Cerebellar nuclear complex (tissue), 1 donor: ENCODE measurements at places on chromosomes 11 and 22.

DNA sequence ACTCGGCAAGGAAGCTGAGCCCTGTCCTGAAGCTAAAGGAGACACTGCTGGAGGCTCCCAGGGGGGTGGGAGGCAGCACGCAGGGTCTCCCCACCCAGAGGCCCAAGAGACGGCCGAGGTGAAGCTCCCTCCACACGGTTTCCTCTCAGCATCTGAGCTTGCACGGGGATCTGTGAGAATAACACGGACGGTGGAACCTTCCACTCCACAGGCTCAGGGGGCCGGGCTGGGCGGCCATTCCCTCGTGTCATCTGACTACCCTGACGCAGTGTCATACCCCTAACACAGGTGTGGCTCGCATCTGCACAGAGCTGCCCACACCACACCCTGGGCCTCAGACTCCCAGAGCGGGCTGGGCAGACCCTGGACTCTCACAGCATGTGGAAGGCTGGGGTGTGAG, 409.7 kb downstream of the SHANK2 start:
- no peak for DNase-seq

DNA sequence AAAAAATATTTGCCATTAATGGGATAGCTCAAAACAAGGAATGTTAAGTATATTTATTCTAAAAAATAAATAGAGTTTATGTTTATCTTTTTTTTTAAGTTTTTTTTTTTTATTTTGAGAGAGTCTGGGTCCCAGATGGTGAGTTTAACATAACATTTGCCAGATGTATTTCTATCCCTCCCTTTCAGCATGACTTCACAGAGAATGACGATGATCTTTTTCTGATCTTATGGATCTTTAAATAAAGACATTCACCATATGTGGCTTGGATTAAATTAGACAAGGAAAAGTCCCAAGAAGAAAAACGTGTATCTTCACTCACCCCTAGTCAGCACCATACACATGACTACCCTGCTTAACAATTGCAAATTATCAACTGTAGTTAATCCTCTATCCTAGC, 839.8 kb upstream of the CNTN5 start:
- no peak for DNase-seq

GRCh38 chr11:2533587-2534133, 88.9 kb downstream of the KCNQ1 start:
- no peak for DNase-seq

DNA sequence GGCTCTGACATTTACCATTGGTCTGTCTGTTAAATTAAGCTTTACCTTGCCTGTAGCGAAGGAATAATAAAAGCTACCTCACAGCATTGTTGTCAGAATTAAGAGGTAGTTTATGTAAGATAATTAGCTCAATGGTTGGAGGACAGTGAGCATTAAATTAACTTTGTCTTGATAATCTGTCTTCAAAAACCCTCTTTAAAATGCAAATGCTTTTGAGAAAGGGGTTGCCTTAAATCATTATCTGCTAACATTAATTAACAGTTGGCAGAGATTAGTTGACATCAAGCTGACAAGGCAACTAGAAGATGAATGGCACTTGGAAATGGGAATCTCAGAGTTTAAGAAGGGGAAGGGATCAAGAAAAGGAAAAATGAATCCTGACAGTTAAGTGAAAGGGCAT, 761.1 kb upstream of the ARHGAP42 start:
- DNase-seq: no peak

DNA sequence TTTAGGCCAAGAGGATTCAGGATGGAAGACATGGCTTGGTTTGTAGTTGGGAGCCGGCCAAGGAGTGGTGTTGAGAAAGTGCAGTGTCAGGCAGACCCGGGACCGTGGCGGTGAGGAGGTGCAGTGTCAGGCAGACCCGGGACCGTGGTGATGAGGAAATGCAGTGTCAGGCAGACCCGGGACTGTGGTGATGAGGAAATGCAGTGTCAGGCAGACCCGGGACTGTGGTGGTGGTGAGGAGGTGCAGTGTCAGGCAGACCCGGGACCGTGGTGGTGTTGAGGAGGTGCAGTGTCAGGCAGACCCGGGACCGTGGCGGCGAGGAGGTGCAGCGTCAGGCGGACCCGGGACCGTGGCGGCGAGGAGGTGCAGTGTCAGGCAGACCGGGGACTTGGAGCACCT, 59.7 kb downstream of the LRP5 start:
- DNase-seq: no peak

GRCh38 chr11:57978686-57979531, 44.8 kb upstream of the OR9Q1 start:
- no peak for DNase-seq

- DNase-seq: no peak
These were observed at the start of gene C11orf87 for GRCh38 chr11:109421981-109422869. Gene C11orf87, plus strand, starts transcription at chr11:109422190. Its CDS starts 1,444 bp downstream, at chr11:109423634.

- DNase-seq: no peak
These were observed 21.4 kb upstream of the PACSIN2 start for GRCh38 chr22:43036282-43036829.

DNA sequence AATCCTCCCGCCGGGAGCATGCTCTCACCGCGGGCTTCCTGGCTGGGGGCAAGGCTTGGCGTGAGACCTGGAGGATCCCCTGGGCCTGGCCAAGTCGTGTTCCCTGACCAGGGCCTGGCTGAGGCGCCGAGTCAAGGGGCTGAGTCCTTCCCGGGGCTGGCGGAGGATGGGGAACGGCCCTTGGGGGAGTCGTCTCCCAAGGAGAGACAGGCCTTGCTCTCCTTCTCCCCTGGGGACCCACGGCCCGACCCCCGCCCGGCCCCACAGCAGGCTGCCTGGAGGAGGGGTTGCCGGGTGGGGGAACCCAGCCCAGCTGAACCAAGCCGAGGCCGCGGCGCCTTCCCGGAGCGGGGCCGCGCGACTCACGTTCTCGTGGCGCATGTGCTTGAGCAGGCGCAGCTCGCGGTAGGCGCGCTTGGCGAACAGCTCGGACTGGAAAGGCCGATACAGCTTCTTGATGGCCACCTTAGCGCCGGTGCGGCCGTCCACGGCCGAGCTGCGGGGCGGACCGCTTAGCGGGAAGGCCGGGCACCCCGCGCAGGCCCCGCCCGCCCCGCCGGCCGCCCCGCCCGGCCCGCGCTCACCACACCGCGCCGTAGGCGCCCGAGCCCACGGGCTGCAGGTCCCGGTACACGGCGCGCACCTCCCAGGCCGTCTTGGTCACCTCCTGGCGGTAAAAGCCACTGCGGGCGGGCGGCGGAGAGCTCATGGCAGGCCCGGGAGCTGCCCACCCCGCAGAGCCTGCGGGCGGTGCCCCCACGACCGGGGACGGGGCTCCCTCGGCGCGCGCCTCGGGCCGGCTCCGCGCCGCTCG, 475 bp downstream of the MAPK12 start:
- no peak for DNase-seq

DNA sequence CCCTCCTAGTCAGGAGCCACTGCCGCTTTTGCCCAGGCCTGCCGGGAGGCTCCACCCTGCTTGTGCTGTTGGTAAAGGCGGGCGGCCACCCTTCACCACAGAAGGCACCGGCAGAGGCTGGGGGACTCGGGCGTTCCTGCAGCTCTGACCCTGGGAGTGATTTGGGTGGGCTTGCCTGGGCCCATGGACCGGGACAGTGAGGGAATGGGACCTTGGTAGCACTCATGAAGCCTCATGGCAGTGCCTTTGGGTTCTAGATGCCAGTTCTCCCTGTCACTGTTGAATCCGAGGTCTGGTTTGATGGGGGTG, 4.4 kb downstream of the TPCN2 start:
- DNase-seq: no peak

GRCh38 chr11:111448414-111448813, 63.8 kb downstream of the BTG4 start:
- no peak for DNase-seq

DNA sequence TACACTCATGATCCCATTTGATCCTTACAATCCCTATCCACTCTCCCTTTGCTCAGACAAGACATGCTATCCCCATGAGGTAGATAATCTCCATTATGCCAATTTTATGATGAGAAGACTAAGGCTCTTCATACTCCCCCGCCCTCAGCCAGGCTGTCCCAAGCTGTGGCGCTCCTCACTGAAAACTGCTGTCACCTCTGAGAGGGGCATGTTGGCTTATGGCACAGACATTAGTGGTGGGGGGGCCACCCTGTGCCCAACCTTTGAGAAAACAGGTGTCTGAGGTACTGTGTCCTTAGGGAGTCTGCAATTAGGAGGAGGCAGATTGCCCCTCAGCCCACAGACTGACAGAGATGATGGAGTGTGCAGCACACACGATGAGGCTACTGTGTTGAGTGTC, 2.4 kb downstream of the DDTL start:
- DNase-seq: no peak

- no peak for DNase-seq
These were observed 2.1 kb upstream of the OR52D1 start for GRCh38 chr11:5486421-5486820.

DNA sequence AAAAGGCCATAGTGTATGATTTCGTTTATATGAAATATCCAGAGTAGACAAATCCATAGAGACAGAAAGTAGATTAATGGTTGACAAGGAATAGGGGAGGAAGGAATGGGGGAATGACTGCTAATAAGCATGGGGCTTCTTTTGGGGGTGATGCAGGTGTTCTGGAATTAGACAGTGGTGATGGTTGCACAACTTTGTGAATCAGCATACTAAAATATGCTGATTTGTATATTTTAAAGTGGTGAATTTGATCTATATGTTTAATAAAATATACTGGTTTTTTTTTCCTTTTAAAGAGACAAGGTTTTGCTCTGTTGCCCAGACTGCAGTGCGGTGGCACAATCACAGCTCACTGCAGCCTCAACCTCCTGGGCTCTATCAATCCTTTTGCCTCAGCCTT, 6.5 kb upstream of the HORMAD2 start:
- DNase-seq: no peak

DNA sequence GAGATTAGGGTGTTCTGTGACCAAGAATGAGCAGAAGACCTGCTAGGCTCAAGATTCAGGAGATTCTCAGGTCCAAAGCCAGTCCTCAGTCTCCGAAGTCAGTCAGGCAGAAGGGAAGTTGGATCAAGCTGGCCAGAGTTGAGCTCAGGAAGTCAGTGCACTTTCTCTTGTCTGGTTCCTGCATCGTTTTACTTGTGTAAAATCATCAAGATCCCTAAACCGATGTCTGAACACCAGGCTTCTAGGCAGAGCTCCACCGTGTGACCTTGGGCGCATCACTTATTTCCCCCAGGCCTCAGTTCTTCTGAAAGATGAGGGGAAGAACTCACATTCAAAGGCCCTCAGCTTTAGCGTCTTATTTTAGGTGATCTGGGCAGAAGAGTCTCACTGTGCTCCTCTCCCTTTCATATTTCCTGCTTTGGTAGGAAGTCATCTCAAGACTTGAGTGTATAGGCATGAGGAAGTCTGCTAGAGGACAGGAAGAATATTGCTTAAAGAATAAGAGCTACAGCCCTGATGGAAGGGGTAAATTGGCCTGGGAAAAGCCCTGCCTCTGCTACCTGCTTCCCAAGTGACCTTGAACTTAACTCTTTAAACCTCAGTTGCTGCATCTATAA, 20.2 kb downstream of the NF2 start:
- no peak for DNase-seq

DNA sequence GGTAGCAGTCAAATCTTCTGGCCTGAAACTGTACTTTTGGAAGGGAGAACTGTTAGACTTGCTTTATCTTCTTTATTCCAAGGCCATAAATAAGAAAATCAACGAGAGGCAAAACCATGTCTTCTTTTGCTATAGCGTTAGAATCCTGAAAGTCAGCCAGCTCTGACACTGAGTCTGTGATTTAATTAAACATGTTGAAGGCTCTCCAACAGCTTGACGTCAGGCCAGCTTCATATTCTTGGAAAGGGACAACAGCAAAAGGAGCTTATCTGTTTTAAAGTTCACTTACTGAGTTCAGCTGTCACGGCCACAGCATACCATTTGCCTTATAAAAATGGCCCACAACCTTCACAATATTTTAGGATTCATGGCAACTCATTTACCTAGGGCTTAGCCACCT, 131.0 kb upstream of the LDLRAD3 start:
- no peak for DNase-seq

GRCh38 chr11:5928811-5929210, 13.2 kb upstream of the OR56A3 start:
- DNase-seq: no peak

DNA sequence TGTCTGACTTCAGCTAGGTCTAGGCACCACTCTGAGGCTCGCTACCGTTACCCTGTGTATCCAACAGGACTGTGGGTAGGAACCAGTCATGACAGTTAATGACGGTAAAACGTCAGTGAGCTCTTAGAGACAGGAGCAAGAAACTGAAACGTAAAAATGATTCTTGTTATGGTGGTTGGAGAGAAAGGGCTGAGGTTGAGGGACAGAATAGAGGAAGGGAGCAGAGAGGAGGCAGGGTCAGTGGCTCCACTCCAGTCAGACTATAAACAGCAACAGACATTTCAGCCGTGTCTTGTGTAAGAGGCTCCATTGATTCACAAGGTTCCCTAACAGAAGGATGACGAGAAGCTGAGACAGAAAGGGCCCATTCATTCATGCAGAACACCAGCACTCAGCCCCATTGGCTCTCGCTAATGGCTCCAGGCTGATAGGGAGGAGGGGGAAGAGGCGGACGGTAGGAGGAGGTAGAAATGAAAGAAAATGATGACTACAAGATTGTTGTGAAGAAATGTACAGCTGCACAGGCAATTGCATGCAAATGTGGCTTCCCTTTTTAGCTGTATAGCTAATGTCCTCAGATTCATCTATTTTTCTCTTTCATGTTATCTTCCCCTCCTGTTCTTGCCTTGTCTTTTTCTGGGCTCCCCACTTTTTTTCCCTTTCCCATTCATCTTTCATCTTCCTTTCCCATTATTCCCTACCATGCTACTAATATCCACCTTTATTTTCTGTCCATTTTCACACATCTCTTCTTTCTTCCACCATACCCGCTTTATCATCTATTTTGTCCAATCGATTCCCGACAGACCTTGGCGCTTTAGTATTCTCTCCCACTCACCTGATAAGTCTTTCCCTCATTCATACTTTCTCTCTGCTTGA, 34.3 kb downstream of the ETS1 start:
- no peak for DNase-seq

DNA sequence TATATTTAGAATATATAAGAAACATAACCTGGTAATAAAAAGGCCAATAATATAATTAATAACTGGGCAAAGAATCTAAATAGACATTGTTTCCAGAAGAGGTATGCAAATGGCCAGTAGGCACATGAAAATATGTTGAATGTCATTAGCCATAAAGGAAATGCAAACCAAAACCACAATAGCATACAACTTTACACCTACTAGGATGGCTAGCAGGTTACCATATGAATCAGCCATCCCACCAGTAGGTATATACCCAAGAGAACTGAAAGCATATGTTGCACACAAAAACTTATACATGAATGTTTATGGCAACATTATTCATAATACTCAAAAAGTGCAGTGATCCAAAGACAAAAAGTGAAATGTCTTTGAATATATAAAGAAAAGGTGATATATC, 2.7 kb upstream of the OR2D2 start:
- DNase-seq: no peak

- DNase-seq: no peak
These were observed 1714.1 kb downstream of the LRRC4C start for GRCh38 chr11:39745401-39745800.

DNA sequence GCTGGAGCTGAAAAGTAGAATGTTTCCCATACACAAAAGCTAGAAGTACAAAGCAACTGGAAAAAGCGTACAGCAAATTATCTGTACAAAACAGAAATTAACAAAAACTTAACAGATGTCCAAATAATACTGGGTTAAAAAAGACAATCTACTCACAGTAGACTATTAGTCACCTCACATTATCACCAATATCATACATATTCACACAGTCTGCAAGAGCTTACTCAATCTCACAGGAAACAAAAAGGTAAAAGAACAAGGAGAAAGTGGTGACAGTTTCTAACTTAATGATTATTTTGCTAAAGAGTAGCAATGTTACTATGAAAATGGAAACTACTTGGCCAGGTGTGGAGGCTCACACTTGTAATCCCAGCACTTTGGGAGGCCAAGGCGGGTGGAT, 11.9 kb downstream of the CELF1 start:
- DNase-seq: no peak

GRCh38 chr22:32699001-32699582, 102.4 kb upstream of the TIMP3 start:
- no peak for DNase-seq
